Activated T-helper 9 cell treated with anti-CD3 and anti-CD28 coated beads, Interleukin-2, amount 50 U/mL, for 16 hours (primary cell): ENCODE measurements at places on chromosomes 11 and 22.

- DNase-seq = no peak
Observed at GRCh38 chr11:134763030-134763388, 351.0 kb upstream of the B3GAT1 start.

DNA sequence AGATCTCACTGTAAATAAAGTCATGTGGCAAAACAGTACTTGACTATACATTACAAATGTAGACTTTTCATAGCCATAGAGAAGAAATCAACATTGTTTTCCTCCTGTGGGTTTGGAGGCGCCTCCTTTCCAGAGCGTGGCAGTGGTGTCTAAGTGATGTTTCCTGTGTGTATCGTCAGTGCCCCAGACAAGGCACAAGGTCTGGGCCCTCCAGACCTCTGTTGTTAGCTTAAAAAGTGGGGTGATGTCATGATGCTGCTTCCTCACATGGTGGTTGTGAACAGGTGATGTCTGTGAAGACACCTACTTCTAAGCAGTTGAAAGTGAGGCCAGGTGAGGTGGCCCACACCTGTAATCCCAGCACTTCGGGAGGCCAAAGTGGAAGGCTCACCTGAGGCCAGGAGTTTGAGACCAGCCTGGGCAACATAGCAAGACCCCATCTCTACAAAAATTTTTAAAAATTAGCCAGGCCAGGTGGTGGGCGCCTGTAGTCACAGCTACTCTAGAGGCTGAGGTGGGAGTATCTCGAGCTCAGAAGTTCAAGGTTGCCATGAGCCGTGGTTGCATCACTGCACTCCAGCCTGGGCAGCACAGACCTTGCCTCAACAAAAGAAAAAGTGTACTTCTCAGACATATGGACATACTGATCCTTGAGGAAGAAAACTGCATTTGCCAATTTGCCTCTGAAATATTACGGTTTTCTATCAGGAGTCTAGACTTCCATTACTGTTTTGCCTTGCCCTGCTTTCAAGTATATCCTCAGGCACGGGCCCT lies 15.7 kb downstream of the NUP50 start:
- no peak for DNase-seq

DNA sequence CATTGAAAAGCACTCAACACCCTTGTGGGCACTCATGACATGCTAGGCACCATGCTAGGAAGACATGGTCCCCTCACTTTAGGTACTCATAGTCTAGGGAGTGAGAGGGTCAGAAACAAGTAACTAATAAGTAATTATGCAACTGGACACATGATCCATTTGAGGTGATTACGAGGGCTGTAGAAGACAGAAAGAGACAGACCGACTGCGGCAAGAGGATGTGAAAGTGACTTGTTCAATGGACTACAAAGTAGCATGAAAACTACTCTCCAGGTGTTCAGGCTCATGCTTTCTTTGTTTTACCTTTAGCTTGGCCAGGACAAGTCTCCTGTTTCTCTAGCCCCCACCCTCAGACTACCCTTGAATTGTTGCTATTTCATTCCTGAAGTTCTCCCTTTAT lies 310.8 kb upstream of the SORL1-AS1 start:
- no peak for DNase-seq

DNA sequence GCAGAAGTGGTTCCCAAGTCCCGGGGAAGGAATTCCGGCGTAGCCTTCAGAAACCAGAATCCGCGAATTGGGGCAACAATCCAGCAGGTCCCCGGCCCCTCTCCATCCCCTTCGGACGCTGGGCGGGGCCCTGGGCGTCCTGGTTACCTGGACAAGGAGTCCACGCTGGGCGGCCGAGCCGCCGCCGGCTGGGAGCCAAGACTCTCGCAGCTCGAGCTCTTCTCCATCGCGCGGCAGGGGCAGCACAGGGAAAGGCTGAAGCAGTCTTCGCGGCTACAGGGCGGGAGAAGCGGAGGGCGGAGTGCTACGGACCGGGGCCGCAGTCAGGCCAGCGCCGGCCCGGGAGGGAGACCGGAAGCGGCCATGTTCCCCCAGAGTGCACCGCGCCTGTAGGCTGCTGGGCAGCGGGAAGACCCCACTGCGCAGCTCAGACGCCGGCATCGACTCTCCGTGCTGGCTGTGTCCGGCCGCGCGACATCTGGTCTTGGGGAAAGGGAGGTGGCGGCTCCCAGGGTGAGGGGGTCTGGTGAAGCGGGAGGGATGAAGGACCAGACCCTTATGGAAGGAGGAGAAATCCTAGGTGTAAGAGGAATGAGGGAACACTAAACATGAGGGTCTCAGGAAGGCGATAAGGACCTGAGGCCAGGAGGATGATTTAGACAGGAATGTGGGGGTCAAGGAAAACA lies at the start of gene MTMR2:
Gene MTMR2 (minus strand): TSS at position 380 of the 686 bp plus-strand sequence. CDS start 153 bp downstream, at position 227.
- DNase-seq = peak; percentile 31

DNA sequence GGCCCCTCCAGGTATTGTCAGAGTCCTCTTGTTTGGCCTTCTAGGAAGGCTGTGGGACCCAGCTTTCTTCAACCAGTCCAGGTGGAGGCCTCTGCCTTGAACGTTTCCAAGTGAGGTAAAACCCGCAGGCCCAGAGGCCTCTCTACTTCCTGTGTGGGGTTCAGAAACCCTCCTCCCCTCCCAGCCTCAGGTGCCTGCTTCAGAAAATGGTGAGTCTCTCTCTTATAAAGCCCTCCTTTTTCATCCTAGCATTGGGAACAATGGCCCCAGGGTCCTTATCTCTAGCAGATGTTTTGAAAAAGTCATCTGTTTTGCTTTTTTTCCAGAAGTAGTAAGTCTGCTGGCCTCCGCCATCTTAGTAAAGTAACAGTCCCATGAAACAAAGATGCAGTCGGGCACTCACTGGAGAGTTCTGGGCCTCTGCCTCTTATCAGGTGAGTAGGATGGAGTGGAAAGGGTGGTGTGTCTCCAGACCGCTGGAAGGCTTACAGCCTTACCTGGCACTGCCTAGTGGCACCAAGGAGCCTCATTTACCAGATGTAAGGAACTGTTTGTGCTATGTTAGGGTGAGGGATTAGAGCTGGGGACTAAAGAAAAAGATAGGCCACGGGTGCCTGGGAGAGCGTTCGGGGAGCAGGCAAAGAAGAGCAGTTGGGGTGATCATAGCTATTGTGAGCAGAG lies at the start of gene CD3E:
Gene CD3E (plus strand): TSS at position 163 of the 681 bp plus-strand sequence. CDS start 223 bp downstream, at position 386.
- peak; percentile 45 for DNase-seq

DNA sequence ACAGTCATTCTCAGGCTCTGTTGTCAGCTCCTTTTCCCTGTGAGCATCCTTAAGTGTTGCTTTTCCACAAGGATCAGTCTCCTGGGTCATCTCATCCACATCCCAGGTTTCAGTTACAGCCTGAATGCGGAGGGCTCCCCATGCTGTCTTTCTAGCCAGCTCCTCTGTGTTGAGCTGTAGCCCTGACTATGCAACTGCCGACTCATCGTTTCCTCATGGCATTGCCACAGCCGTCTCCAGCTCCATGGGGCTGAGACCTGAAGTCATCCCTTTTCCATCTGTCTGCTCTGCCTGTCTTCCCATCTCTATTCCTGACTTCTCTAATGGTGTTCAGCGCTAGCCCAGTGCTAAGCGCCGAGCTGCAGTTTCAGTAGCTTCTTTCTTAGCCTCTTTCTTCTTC lies 11.8 kb downstream of the SAMM50 start:
- no peak for DNase-seq

- no peak for DNase-seq
Observed at GRCh38 chr22:49752598-49753091, 75.0 kb downstream of the BRD1 start.

GRCh38 chr11:30585892-30586250 lies 282 bp downstream of the MPPED2 start:
- DNase-seq = no peak

DNA sequence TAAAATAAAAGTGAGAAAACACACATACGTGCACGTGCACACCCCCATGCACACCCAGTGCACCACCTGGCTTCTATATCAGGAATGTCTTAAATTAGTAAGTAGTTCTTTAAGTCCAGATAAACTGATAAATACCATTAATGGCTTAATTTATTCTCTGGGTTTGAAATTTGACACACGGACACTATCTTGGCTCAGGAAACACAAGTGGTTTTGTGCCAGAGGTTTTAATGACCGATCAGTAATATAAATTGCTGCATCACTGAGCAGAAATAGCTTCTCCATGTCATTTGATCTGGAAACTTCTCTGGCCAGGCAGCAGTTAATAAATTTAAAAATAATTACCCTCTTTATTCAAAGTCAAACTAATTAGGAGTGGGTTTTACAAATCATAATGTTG lies 101.5 kb upstream of the NNMT start:
- no peak for DNase-seq

- DNase-seq = no peak
Observed at GRCh38 chr11:82818409-82819043, 81.7 kb downstream of the PRCP start.

DNA sequence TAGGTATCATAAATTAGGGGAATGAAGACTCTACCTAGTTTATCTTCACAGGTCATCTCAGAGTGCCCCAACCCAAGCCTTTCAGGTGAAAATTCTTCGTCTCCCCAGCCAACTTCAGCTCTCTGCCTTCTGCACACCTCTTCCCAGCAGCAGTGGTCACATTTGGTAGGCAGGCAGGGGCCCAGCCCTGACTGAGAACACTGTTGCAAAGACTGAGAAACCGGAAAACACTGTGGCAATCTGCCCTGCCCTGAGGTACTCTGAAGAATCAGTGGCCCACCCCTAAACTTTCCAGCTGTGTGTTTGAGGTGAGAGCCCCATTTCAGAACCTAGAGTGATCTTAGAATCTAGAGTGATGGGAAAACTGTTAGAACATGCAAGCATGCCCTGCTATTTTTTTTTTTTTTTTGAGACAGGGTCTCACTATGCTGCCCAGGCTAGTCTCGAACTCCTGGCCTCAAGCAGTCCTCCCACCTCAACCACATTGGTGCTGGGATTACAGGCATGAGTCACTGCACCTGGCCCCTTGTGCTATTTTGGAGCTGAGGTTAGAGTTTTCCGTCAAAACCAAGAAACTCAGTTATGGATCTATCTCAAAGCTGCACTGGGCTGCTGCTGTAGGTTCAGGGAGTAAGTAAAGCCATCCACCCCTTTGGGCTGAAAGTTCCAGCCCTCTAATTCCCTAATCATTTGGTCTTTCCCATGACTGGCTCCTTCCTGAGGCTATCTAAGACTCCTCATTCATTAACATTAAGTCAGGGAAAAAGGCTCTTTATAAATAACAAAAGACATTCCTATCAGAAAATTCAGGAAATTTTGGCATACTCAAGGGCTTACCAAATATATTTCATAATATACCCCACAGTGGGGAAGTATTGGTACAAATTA lies 1.7 kb upstream of the LDHA start:
- no peak for DNase-seq

GRCh38 chr22:42856179-42856864 lies 751 bp downstream of the ARFGAP3 start:
- DNase-seq = peak; percentile 31

DNA sequence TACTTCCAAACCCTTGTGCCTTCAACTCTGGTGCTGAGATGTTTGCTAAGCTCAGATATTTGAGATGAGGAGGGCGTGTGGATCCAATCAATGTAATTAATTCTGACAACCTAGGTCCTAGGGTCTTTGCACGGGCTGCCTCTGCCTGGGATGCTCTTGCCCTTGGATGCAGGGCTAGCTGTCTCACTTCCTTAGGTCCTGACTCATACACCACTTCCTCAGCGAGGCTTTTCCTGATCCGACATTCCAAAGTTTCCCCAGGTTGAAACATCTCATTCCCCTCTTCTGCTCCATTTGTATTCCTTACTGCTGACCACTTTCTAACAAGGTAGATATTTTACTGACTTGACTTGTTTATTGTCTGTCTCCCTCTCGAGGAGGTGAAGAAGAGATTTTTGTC lies 43.0 kb upstream of the NTM start:
- no peak for DNase-seq

DNA sequence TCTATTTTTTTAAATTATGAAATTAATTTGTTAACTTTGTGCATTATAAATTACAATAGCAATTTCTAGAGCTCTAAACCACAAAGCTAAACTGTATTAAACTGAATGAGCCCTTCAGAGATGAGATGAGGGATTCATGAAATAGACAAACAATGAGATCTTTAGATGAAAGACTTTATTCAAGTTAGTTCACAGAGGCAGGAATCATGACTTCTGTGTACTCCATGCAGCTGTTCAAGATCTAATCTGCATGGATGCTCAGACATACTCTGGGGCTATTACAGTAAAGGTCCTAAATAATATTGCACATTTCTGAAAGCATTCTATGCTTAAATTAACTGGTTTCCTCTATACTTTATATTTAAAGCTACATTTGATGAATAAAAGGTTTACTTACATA lies 122.7 kb downstream of the FCHSD2 start:
- no peak for DNase-seq

- no peak for DNase-seq
Observed at GRCh38 chr11:37671321-37671720, 1073.3 kb upstream of the RAG2 start.

DNA sequence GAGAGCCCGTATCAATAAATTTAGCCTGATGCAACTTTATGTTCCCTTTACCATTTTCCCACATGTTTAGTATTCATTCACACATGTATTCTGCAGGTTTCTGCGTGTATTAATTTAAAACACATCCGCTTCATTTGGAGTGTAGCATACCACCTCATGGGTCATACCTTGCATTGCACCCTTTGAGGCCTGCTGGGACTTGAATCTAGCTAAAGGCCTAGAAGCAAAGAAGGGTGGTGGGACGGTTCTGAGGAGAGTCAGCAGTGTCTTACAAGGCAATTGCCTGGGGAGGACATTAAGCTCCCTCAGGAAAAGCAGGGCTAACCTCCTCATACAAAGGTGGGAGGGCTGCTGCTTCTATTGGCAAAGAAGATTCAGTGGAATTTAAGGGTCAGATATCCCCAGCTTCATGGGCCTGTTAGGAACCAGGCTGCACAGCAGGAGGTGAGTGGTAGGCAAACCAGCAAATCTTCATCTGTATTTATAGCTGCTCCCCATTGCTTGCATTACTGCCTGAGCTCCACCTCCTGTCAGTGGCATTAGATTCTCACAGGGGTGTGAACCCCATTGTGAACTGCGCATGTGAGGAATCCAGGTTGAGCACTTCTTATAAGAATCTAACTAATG lies 15.9 kb upstream of the SNX19 start:
- no peak for DNase-seq

DNA sequence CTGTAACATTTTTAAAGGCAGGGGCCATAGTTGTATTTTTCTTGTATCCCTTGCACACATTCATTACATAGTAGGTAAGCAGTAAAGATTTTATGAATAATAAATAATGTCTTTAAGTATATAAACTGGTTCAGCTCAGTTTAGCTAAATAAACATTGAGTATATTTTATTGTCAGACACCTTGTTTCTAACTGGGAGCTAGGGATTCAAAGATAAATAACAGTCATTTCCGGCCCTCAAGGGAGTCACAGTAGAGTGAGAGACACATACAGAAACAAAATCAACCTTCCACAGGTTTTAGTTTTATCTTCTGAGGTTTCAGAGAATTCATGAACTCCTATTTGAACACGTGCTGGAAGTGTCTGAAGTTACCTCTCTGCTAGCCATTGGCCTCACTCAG lies 760.2 kb downstream of the DLG2 start:
- no peak for DNase-seq

DNA sequence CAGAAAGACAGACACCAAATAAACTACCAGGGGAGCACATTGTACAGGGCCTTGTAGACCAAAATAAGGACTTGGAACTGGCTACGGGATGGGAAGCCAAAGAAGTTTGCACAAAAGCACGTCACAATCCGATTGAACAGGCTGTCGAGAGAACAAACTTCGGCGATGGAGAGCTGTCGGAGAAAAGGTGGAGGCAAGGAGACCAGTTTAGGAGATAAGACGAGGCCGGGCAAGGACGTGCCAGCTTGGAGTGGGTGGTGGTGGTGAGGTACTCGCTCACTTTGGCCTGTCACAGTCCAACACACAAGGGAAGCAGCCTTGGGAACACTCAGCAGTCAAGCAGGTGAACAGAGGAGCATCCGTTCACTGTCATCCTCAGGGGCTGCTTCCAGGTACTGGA lies 19.0 kb downstream of the APOL5 start:
- DNase-seq = no peak

GRCh38 chr11:2797121-2797711 lies 88.4 kb downstream of the CDKN1C start:
- DNase-seq = no peak
